ENCODE measurements at places on chromosomes 6 and 20. TPM values are rescaled to one million over a fixed set of nuclear protein-coding genes. Genes with fewer than 3 reads are reported as not detected.

The MPIG6B gene
- 0.43 TPM for total RNA-seq

The APOBEC2 gene
- not detected for total RNA-seq

The OTOR gene
- not detected for total RNA-seq

The NRSN1 gene
- not detected for total RNA-seq

The FOXQ1 gene
- total RNA-seq: not detected

Data from activated naive CD4-positive, alpha-beta T cell treated with anti-CD3 and anti-CD28 coated beads, Interleukin-2, amount 10 ng/mL, durations not matched to agents 5 hours and 36 hours (primary cell).